ENCODE measurements at places on chromosomes 1 and 21. TPM values are rescaled to one million over a fixed set of nuclear protein-coding genes. Genes with fewer than 3 reads are reported as not detected.

MPZL1 gene
- total RNA-seq: 138 TPM

GNAT2 gene
- 0.17 TPM for total RNA-seq

HPDL gene
- 0.77 TPM for total RNA-seq

PTPN22 gene
- total RNA-seq: not detected

HTR6 gene
- not detected for total RNA-seq

ADIPOR1 gene
- 88.4 TPM for total RNA-seq

CFHR2 gene
- not detected for total RNA-seq

CYP2J2 gene
- total RNA-seq: 0.34 TPM

KCNE2 gene
- not detected for total RNA-seq

MROH7 gene
- under 0.01 TPM for total RNA-seq

B4GALT2 gene
- 39.6 TPM for total RNA-seq

MAP1LC3C gene
- total RNA-seq: not detected

ZNF695 gene
- 1.5 TPM for total RNA-seq

MIB2 gene
- total RNA-seq: 35.0 TPM

S100PBP gene
- total RNA-seq: 15.6 TPM

TSPAN2 gene
- total RNA-seq: 1.8 TPM

FCAMR gene
- not detected for total RNA-seq

FAM72D gene
- total RNA-seq: 0.65 TPM

FAAH gene
- total RNA-seq: 1.1 TPM

WDR77 gene
- total RNA-seq: 31.2 TPM

LCE2B gene
- not detected for total RNA-seq

SH3BGR gene
- total RNA-seq: 1.0 TPM
